ENCODE measurements at places on chromosomes 6 and 20.

DNA sequence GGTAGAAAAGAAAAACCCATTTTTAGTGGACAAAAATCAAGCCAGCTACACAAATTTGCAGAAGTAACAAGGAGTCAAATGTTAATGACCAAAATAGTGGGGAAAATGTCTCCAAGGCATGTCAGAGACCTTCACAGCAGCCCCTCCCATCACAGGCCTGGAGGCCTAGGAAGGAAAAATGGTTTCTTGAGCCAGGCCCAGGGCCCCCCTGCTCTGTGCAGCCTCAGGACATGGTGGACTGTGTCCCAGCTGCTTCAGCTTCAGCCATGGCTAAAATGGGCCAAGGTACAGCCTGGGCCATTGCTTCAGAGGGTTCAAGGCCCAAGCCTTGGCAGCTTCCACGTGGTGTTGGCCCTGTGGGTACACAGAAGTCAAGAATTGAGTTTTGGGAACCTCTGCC is 82.5 kb upstream of the CLVS2 start:
- DNase-seq = no peak

GRCh38 chr6:38554700-38555413 is 84.9 kb downstream of the BTBD9 start:
- no peak for DNase-seq

- no peak for DNase-seq
Measured at GRCh38 chr6:19502301-19502700, 334.9 kb upstream of the ID4 start.

DNA sequence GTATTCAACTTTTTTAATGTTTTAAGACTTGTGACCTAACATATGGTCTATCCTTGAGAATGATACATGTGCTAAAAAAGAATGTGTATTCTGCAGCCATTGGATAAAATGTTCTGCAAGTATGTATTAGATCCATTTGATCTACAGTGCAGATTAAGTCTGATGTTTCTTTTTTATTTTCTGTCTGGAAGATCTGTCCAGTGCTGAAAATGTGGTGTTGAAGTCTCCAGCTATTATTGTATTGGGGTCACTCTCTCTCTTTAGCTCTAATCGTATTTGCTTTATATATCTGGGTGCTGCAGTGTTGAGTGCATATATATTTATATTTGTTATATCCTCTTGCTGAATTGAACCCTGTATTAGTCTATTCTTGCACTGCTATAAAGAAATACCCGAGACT is 44.2 kb upstream of the TRIM39 start:
- DNase-seq = no peak

- DNase-seq = no peak
Measured at GRCh38 chr6:37830225-37830624, 10.7 kb downstream of the ZFAND3 start.

GRCh38 chr6:90429713-90430112 is 133.1 kb upstream of the BACH2 start:
- DNase-seq = no peak

DNA sequence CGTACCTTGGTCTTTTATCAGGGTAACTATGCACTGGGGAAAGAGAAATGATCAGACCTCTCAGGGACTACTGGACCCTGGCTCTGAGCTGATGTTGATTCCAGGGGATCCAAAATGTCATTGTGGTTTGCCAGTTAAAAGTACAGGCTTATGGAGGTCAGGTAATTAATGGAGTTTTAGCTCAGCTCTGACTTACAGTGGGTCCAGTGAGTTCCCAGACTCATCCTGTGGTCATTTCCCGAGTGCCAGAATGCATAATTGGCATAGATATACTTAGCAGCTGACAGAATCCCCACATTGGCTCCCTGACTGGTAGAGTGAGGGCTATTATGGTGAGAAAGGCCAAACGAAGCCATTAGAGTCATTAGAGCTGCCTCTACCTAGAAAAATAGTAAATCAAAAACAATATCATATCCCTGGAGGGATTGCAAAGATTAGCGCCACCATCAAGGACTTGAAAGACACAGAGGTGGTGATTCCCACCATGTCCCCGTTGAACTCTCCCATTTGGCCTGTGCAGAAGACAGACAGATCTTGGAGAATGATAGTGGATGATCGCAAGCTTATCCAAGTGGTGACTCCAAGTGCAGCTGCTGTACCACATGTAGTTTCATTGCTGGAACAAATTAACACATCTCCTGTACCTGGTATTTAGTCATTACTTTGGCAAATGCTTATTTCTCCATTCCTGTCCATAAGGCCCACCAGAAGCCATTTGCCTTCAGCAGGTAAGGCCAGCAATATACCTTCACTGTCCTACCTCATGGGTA is 152.4 kb downstream of the THBS2 start:
- DNase-seq = no peak

DNA sequence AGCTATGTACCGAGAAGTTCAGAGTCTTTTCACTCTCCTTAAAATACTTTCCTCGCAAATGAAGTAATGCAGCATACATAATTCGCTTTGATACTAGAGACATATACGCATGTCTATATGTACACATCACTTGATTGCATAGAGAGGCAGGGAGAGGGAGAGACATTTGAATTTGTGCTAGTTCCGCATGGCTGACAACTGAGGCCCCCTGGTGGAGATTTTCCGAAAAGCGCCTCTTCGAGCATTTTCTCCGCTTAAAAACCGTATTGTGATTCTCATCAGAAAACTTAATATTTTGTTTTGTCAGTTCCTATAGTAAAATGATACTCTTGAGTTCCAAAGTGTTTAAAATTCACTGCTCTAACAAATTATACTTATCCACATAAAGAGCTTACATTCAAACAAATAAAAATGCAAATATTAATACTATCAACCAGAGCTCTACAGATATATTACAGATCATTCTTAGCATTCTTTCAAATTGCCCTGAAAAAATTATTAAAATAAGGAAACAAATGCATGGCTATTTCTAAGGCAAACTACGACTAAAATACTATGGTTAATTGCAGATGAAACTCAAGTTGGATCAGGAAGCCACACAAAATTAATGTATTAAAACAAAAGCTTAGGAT is 637 bp downstream of the MYLK4 start:
- peak; percentile 73 for DNase-seq

GRCh38 chr20:22003680-22004079 is 298.2 kb downstream of the PAX1 start:
- no peak for DNase-seq

- DNase-seq = no peak
Measured at GRCh38 chr20:4029505-4030467, 14.4 kb upstream of the RNF24 start.

- DNase-seq = no peak
Measured at GRCh38 chr6:53011979-53012378, 16.9 kb upstream of the GSTA4 start.

DNA sequence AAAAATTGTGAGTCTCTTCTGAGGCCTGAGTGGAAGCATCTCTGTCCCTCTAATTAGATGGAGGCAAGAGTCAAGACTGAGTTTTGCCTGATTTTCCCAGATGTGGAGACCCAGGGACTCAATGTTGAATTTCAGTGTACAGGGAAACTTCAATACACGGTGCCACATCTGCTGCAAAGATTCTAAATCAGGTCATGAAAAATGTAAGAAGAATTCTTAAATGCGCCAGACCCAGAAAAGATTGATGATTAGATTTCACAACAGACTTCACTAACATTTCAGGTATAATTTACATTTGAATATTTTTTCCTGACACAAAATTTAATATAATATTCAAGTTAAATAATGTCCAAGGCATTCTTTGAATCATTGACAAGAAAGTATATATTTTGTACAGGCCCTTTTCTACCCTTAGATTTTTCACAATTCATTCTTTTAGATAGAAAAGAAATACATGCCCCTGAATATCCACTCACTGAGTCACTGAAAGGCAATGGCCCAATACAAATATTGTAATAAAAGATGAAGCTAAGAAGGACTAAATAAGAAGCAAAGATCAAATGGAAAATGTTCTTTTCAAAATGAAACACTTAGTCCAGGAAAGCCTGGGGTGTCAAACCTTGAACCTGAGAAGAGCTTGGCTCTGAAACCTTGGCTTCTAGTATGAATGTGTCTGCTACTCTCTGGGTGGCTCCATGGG is 18.2 kb upstream of the HDGFL1 start:
- DNase-seq = no peak

- DNase-seq = no peak
Measured at GRCh38 chr20:58303547-58303946, 6.0 kb upstream of the RAB22A start.

All from activated T-cell treated with anti-CD3 and anti-CD28 coated beads, Interleukin-2, amount 50 U/mL, for 24 hours (primary cell).